ENCODE measurements at places on chromosomes 2 and 18.

GRCh38 chr2:99711144-99711543, 221.3 kb upstream of the REV1 start:
- no peak overlapping the region for H3K4me3 ChIP-seq
- no peaks in the 10 kb centered on the region for H3K27me3 ChIP-seq
- no peaks in the 10 kb centered on the region for H3K36me3 ChIP-seq
- H3K4me1 ChIP-seq, result no peaks in the 10 kb centered on the region
- no peak overlapping the region for H3K27ac ChIP-seq
- DNase-seq, result no peak

DNA sequence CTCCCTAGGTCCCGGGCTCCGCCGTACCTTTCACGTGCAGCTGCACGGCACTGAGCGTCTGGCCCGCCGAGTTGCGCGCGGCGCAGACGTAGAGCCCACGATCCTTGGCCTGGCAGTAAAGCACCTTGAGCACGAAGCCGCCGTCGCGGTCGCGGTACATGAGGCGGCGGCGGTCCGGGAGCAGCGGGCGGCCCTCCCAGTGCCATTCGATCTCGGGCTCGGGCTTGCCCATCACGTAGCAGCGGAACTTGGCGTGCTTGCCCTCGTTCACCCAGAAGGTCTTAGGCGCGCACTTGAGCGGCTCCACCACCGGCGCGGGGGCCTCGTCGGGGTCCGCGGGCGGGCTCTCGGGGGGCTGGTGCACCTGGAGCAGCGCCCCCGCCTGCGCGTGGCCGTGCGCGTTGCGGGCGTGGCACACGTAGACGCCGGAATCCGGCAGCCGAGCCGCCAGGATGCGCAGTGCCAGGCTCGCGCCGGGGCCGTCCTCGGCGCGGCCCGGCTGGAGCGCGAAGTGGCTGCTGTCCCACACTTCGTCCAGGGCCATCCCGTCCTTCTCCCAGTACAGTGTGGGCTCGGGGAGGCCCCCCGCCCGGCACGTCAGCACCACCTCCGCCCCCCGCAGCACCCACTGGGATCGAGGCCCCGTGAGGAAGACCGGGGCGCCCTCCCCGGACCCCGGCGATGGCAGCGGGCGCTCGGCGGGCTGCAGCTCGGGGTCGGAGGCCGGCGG, 980 bp downstream of the OBSL1 start:
- H3K27ac ChIP-seq, result no peak overlapping the region
- no peak overlapping the region for H3K4me3 ChIP-seq
- H3K36me3 ChIP-seq, result no peaks in the 10 kb centered on the region
- DNase-seq, result no peak
- H3K27me3 ChIP-seq, result peaks cover 40% of the 10 kb centered on the region

GRCh38 chr2:240455647-240456446, 20.4 kb downstream of the GPC1 start:
- peaks cover 38% of the 10 kb centered on the region for H3K27me3 ChIP-seq
- no peak for DNase-seq
- no peaks in the 10 kb centered on the region for H3K36me3 ChIP-seq
- H3K4me3 ChIP-seq, result no peak overlapping the region
- no peak overlapping the region for H3K27ac ChIP-seq

GRCh38 chr2:126657636-126658318, 1.8 kb downstream of the GYPC start:
- DNase-seq, result peak; percentile 83
- H3K27me3 ChIP-seq, result no peaks in the 10 kb centered on the region
- H3K4me1 ChIP-seq, result peaks cover 51% of the 10 kb centered on the region
- H3K27ac ChIP-seq, result peak overlapping the region; percentile 96
- peak overlapping the region; percentile 97 for H3K4me3 ChIP-seq

GRCh38 chr2:8022908-8023640, 658.8 kb upstream of the ID2 start:
- peaks cover 10% of the 10 kb centered on the region for H3K4me1 ChIP-seq
- H3K36me3 ChIP-seq, result peaks cover 3% of the 10 kb centered on the region
- H3K27ac ChIP-seq, result no peak overlapping the region
- no peaks in the 10 kb centered on the region for H3K27me3 ChIP-seq
- no peak overlapping the region for H3K4me3 ChIP-seq

DNA sequence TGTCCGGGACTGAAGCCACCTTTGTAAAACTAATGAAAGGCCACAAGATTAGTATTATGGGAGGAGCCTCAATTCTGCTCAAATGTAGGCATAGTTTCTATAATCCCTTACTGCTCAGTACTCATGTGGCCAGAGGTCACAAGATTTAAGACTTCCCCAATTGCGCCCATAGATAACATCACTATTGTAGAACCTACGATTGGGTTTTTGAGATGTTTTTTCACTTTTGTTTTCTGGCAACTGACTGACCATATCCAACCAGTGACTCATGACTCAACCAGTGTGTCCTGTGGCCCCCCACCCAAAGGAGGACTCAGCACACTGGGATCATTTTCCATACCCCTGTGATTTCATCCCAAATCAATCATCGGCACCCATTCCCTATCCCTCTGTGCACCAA, 15.2 kb upstream of the TSPYL6 start:
- peaks cover 7% of the 10 kb centered on the region for H3K4me1 ChIP-seq
- DNase-seq, result no peak
- no peak overlapping the region for H3K4me3 ChIP-seq
- H3K36me3 ChIP-seq, result peaks cover 1% of the 10 kb centered on the region
- H3K27me3 ChIP-seq, result no peaks in the 10 kb centered on the region
- H3K27ac ChIP-seq, result no peak overlapping the region

DNA sequence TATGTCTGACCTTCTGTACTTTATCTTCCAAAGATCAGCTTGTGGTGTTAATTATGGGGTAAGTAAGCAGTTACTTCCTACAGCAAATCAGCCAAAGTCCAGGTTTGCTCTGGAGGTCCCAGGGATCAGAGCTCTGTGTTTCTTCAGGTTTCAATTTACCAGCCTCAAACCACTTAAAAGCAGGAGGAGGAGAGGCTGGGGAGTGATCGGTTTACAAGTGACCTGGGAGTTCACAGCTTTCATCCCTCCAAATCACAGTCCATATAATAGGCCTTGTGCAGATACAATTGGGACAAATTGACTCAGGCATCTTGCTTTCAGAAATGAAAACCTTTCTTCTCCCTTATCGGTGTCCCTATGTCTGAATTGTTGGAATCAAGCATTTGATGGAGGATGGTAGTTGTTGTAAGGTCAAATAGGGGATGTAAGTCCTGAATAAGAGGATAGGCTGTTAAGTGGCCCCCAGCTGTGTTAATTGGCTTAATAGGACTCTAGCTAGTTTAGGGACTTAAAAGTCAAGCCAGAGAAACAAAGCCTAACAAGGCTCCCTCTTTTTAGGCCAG, 188.0 kb upstream of the NT5C1B start:
- no peak overlapping the region for H3K4me3 ChIP-seq
- DNase-seq, result no peak
- peaks cover 3% of the 10 kb centered on the region for H3K27me3 ChIP-seq

GRCh38 chr18:44789710-44790109, 109.0 kb downstream of the SETBP1 start:
- no peak for DNase-seq
- H3K4me1 ChIP-seq, result peaks cover 11% of the 10 kb centered on the region
- no peaks in the 10 kb centered on the region for H3K36me3 ChIP-seq
- H3K27ac ChIP-seq, result no peak overlapping the region

- H3K27ac ChIP-seq, result no peak overlapping the region
- H3K4me3 ChIP-seq, result no peak overlapping the region
- peaks cover 56% of the 10 kb centered on the region for H3K36me3 ChIP-seq
- no peak for DNase-seq
- H3K27me3 ChIP-seq, result no peaks in the 10 kb centered on the region
Observed at GRCh38 chr2:25304826-25305596, 36.7 kb downstream of the DNMT3A start.

DNA sequence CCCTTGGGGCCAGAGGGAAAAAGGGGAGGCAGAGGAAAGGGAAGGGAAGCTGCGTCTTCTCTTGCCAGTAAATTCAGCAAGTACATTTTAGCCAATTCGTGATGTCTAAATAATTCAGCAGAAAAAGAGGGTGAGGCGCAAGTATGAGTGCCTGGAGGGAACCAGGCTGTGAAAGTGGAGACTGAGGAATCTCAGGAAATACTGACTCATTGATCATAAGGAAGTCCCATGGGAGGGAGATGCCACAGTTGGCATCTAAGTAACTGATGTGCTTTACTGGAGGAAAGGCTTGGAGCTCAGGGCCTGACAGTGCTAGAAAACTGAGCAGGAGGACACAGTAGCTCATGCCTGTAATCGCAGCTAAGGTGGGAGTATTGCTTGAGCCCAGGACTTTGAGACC, 31.1 kb downstream of the KIF5C start:
- H3K4me1 ChIP-seq, result no peaks in the 10 kb centered on the region
- no peak overlapping the region for H3K4me3 ChIP-seq
- H3K36me3 ChIP-seq, result no peaks in the 10 kb centered on the region
- no peaks in the 10 kb centered on the region for H3K27me3 ChIP-seq
- no peak for DNase-seq

GRCh38 chr2:103265521-103265920, 503.7 kb downstream of the TMEM182 start:
- no peaks in the 10 kb centered on the region for H3K36me3 ChIP-seq
- no peak overlapping the region for H3K27ac ChIP-seq
- no peak overlapping the region for H3K4me3 ChIP-seq
- H3K4me1 ChIP-seq, result no peaks in the 10 kb centered on the region
- no peak for DNase-seq
- H3K27me3 ChIP-seq, result no peaks in the 10 kb centered on the region

- H3K27ac ChIP-seq, result no peak overlapping the region
- no peak for DNase-seq
- H3K4me1 ChIP-seq, result no peaks in the 10 kb centered on the region
Observed at GRCh38 chr18:55400590-55401541, 187.1 kb downstream of the TCF4 start.

GRCh38 chr2:160458718-160459453, 34.7 kb downstream of the RBMS1 start:
- peaks cover 13% of the 10 kb centered on the region for H3K4me1 ChIP-seq
- H3K4me3 ChIP-seq, result no peak overlapping the region
- DNase-seq, result no peak
- no peaks in the 10 kb centered on the region for H3K27me3 ChIP-seq
- H3K36me3 ChIP-seq, result peaks cover 4% of the 10 kb centered on the region
- no peak overlapping the region for H3K27ac ChIP-seq

GRCh38 chr2:178819992-178820391, 12.8 kb upstream of the TTN start:
- H3K27ac ChIP-seq, result peak overlapping the region; percentile 93
- H3K4me1 ChIP-seq, result peaks cover 22% of the 10 kb centered on the region
- H3K27me3 ChIP-seq, result no peaks in the 10 kb centered on the region
- peaks cover 4% of the 10 kb centered on the region for H3K36me3 ChIP-seq

- H3K27ac ChIP-seq, result no peak overlapping the region
- H3K27me3 ChIP-seq, result no peaks in the 10 kb centered on the region
- no peak for DNase-seq
- no peak overlapping the region for H3K4me3 ChIP-seq
Observed at GRCh38 chr2:133342286-133343017, 225.8 kb downstream of the NCKAP5 start.

- H3K4me1 ChIP-seq, result peaks cover 77% of the 10 kb centered on the region
- H3K27me3 ChIP-seq, result no peaks in the 10 kb centered on the region
- H3K27ac ChIP-seq, result peak overlapping the region; percentile 88
Observed at GRCh38 chr2:157419031-157419575, 24.8 kb downstream of the CYTIP start.

DNA sequence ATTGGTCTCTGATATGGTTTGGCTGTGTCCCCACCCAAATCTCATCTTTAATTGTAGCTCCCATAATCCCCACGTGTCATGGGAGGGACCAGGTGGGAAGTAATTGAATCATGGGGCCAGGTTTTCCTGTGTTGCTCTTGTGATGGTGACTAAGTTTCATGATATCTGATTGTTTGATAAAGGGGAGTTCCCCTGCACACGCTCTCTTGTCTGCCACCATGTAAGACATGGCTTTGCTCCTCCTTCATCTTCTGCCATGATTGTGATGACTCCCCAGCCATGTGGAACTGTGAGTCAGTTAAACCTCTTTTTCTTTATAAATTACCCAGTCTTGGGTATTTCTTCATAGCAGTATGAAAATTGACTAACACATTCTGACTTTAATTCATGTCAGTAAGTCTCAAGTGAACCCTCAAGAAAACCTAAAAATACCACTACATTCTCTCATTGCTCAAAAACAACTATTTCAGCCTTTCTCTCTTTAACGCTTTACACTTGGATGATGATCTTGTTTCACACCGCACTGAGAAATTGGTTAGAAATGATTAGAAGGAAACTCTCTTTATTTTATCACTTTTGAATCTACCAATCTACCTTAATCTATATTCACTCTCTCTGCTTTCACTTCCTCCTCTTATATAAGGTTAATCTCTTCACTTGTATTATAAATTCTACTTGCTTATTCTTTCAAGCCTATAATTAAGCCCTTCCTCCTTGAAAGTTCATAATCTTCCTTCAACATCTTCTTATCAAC, 110.1 kb downstream of the GALR1 start:
- no peaks in the 10 kb centered on the region for H3K4me1 ChIP-seq
- no peaks in the 10 kb centered on the region for H3K36me3 ChIP-seq
- H3K27me3 ChIP-seq, result no peaks in the 10 kb centered on the region
- no peak for DNase-seq
- no peak overlapping the region for H3K27ac ChIP-seq

DNA sequence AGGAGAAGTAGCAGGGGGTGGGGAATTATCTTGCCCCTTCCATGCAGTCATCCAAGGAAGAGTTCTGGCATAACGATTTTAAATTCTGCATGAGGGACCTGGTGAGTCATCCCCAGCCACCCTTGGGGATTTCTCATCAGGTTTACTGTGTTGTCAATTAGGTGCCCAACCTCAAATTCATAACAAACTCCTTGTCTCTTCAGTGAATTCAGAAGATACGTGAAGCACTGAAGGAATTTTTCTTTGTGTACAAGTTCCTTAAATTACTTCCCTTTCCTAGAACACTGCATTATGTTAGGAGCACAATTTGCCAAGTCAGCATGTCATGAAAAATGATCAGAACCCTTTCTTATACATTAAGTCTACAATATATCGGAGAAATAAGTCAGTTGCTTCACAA, 70.8 kb upstream of the NOSTRIN start:
- no peak for DNase-seq
- H3K27me3 ChIP-seq, result no peaks in the 10 kb centered on the region
- H3K4me1 ChIP-seq, result no peaks in the 10 kb centered on the region
- H3K36me3 ChIP-seq, result no peaks in the 10 kb centered on the region

- peak; percentile 35 for DNase-seq
- H3K27ac ChIP-seq, result no peak overlapping the region
- no peaks in the 10 kb centered on the region for H3K27me3 ChIP-seq
- no peaks in the 10 kb centered on the region for H3K36me3 ChIP-seq
- H3K4me1 ChIP-seq, result peaks cover 28% of the 10 kb centered on the region
Observed at GRCh38 chr2:226984750-226985582, 149.1 kb downstream of the RHBDD1 start.

GRCh38 chr18:45930963-45931362, 36.2 kb downstream of the EPG5 start:
- no peak for DNase-seq
- peaks cover 30% of the 10 kb centered on the region for H3K36me3 ChIP-seq

DNA sequence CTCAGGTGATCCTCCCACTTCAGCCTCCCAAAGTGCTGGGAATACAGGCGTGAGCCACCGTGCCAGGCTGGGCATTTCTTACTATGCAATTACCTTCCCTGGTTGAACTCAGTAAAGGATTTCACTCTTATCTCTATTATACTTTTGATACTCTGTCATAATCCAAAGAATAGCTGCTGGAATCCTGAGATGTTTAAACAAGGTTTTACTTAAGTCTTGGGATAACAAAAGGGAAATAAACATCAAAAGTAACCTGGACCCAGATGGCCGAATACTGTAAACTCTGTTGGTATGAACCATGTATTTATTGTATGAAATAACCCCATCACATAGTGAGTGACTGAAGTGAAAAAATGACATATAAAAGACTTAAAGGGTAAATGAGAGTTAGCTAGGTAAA, 11.9 kb upstream of the DLX2 start:
- H3K4me1 ChIP-seq, result no peaks in the 10 kb centered on the region
- no peaks in the 10 kb centered on the region for H3K36me3 ChIP-seq
- H3K4me3 ChIP-seq, result no peak overlapping the region

Measured in T-helper 2 cell treated with Interferon-gamma antibody and Interleukin-4, amounts not matched to agents 5 μg/mL and 100 μg/mL, for 36 hours (primary cell).